Activated CD4-positive, alpha-beta T cell treated with anti-CD3 and anti-CD28 coated beads, Interleukin-2, Interleukin-4, amounts not matched to agents 100 ng/mL and 50 ng/mL, durations not matched to agents 16 hours and 8 hours (primary cell): ENCODE measurements at places on chromosomes 12 and 14.

DNA sequence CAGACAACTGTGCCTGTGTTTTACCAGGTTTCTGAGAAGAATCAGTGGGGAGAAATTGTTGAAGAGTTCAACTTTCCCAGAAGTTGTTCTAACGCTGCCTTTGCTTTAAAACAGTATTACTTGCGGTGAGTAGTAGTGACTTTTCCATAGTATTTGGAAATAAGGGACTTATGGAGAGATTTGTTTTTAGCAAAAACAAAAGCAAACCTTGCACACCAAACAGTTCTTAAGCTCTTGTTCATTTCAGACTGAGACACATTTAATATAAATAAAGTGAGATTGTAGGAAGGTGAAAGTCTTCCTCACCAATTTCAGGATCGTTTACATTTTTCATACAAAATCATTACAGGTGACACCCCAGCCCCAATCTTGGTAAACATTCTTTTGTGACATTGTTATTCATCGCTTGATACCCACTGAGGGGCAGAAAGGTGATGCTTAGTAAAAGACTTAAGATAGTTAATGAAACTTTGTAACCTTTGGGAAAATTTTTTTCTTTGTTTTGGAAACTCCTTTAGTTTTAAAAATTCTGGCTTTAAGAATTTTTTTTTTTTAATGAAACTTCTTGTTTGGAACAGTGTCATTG, 1.8 kb downstream of the ARID2 start:
- no peak for DNase-seq

- no peak for DNase-seq
Observed at GRCh38 chr14:102768223-102769048, 8.8 kb upstream of the TRAF3 start.

DNA sequence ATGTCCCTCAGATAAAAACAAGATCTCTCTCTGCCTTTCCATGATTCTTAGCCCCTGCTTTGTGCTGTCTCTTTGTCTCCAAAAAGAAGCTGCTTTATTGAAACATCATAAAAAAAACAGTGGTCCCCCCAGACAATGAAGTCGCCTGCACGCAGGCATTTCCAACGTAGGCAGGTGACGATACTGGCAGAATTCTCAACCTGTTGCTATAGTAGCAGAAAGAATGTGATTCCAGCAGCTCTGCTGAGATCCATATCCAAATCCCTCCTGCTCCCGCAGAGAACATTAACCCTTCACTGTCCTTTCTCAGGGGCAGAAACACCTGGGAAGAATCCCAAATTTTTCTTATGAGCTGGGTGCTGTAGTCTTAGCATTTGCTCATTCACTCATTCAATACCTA, 84.8 kb downstream of the STON2 start:
- no peak for DNase-seq

GRCh38 chr12:75706786-75707605, 195.6 kb upstream of the KRR1 start:
- DNase-seq, result no peak

- DNase-seq, result no peak
Observed at GRCh38 chr12:49933796-49934195, 16.7 kb upstream of the AQP2 start.

GRCh38 chr12:67042697-67043131, 226.4 kb upstream of the CAND1 start:
- no peak for DNase-seq
